ENCODE measurements at places on chromosomes 4 and X.
A peak's percentile ranks its signal among the peaks of the same experiment; 100 is the strongest.

DNA sequence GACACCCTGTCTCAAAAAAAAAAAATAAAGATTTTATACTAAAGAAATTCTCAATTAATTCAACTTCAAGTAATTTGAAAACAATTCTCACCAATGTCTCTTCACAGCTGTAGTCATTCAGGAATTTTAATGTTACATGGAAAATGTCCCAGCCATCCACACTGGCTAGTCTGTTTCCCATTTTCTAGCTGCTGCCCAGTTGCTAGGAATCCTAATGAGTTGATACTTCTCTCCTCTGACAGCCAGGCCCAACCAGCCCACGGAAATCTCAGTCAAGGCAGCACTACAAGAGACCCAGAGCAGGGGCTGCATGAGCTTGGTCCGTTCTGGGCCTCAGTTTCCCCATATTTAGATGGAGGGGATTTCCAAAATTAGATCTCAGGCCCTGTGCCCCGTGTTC, 59.1 kb downstream of the CASP3 start:
- DNase-seq: no peak

GRCh38 chr4:87322754-87323153, at the start of gene HSD17B13:
Gene HSD17B13, minus strand, starts transcription at chr4:87322882. Its CDS starts 41 bp downstream, at chr4:87322841.
- DNase-seq: no peak

DNA sequence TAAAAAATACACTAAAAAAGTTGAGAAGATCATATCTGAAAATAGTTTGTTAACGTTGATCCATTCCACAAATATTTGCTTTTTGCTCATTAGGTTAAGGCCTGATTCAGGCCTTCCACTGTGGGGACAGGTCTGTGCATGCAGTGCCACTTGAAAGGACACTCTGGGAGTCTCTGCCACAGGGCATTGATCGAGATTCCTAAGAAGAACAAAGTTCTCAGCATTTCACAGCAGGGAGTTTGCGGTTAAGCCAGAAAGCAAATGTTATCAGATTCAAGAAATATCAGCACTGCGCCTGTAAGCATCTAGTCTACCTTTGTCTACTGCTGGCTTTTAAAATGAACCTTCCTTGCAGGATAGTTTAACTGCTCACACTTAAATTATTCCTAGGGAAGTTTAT, 62.2 kb upstream of the TNIP3 start:
- DNase-seq: no peak

- DNase-seq: no peak
These were observed 107.2 kb downstream of the ATP11C start for GRCh38 chrX:139825618-139826017.

DNA sequence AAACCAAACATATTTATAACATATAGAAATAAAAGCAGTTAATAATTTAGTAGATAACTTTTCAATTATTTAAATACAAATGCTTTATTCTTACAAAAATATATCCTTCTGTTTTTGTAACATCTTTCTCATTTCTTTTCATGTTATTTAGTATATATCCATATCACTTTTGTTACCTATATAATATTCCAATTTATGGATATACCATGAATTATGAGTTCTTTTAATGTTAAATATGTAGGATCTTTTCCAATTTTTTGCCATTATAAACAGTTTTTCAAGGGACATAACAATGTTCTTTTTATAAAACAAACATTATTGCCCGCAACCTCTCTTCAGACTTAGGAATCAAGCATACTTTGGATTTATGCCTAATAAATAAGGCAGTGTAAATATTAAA, 151.6 kb downstream of the PRDM5 start:
- DNase-seq: no peak

DNA sequence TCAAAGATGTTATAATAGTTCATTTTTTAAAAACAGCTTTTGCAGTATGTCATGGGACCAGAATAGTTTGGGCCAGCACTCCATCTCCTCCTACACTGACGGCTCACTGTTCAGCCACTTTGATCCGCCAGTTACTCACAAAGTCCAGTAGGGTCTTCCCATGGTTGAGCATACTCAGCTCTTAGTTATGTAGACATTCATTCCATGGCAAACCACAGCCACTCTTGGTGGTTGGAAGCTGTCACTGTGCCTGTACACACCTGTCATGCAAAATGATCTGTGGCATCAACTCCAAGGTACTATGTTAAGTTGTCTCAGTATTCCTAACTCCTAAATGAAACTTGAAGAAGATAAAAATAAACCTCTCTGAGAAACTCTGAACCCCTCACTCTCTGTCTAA, 127.2 kb downstream of the NR3C2 start:
- no peak for DNase-seq

DNA sequence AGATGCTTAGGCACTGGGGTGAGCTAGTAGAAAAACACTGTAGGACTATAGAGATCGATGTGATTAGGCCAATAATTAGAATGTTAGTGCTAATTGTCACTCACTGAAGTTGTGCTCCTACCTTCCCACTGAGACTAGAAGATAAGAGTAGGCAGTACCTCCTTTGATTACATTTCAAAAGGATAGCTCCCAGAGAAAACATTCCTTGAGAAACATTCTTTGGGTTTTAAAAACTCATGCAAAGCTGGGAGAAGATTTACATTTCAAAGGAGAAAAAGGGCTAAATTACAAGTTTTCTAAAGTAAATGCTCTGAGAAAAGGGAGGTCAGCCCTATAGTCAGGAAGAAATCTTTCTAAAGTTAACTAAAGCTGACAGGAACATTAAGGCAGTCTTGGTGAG, 860.3 kb upstream of the NDST4 start:
- no peak for DNase-seq

- no peak for DNase-seq
These were observed 28.1 kb downstream of the CASP6 start for GRCh38 chr4:109675181-109675580.

GRCh38 chr4:112214390-112215264, 17.0 kb upstream of the AP1AR start:
- DNase-seq: no peak

- DNase-seq: no peak
These were observed 33.7 kb downstream of the GYG2 start for GRCh38 chrX:2862404-2862803.

DNA sequence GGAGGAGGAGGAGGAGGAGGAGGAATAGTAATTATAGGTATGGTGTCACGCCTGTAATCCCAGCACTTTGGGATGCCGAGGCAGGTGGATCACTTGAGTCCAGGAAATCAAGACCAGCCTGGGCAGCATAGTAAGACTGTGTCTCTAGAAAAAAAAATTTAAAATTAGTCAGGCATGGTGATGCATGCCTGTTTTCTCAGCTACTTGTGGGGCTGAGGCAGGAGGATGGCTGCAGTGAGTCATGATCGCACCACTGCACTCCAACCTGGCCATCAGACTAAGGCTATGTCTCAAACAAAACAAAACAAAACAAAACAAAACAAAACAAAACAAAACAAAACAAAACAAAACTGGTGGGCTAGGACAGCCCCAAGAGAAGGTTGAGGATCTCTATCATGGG, 3.0 kb downstream of the STARD8 start:
- DNase-seq: no peak

DNA sequence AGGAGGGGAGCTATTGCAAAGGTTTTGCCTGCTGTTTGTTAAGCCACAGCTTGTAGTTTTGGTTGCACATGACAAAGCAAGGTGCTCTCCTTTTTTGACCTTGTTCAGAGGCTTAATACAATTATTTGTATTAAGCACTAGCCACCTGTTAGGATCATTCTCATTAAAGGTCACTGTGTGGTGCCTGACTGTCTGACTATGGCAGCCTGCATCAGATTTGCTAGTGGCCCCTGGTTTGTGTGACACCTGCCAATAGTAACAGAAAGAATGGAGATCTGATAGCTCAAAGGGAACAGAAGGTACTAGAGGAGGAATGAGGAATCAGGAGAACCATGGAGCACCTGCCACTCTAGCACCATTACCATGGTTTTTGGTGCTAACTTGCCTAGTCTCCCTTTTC, 102.5 kb downstream of the POLA1 start:
- DNase-seq: no peak

DNA sequence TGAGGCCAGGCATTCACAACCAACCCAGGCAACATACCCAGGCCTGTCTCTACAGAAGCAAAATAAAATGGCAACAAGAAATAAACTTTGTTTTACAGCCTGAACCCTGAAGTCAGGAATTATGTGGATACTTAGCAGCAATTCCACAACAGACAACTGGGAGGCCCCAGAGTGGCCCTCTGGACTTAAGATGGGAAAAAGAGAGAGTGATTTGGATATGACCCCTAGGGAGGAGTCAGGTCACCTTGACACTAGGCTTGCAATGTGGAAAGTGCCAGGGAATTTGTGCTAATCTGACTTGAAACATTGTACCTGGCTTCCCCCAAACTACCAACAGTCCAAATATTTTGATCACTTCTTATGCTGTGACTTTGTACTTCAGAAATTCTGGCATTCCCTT, 193.1 kb downstream of the PARM1 start:
- no peak for DNase-seq

DNA sequence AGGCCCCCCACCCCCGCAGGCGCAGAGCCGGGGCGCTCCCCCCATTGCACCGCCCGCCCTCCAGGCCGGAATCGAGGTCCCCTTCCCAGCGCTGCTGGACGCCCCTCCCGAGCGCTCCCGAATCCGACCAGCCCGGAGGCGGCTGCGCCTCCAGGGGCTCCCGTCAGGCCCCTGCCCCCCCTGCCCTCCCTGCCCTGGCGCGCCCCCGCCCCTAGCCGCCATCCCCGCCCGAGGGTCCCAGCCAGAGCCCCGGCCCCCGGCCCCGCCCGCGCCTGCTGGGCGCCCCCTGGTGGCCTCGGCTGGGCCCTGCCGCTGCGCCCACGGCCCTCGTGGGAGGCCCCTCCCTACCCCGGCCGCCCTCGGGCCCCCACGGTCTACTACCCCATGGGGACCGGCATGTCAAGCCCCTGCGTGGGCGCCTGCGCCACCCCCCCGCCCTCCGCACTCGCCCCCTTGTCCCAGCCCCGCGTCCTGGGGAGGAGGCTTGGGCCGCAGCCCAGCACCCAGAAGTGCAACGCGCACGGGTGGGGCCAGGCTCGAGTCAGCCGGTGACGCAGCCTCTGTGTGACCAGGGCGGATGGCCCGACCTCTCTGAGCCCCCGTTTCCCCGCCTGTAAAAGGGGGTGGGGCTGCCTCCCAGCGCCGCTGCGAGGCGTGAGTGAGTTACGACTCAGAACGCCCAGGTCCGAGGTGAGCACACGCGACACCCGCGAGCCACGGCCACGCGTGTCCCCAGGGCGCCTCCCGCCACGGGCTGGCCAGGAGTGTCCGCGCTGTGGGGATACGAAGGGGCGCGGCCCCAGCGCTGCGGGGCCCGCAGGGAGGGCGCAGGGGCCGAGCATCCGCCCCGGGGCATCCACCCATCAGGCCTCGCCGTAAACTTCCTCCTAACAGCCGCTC, 104.9 kb downstream of the FAM53A start:
- peak; percentile 45 for DNase-seq

Measured in activated CD8-positive, alpha-beta memory T cell treated with anti-CD3 and anti-CD28 coated beads for 1 hour (primary cell).